SK-N-MC (cell line): ENCODE measurements at places on chromosomes 2 and 18.

DNA sequence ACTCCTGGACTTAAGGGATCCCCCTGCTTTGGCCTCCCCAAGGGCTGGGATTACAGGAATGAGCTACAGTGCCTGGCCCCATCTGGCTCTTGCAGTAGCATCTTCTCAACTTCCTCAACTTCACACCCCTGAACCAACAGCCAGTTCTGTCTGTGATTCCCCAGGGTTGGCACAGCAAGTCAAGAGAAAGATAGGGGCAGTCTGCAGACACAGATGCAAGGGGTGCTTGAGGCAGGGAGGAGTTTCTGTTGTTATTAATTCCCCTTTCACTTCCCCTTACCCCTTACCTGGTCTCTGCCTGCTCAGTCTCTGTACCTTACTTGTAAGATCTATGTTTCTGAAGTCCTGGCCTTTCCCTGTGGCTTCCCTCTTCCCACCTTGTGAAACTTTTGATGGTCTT, 54.1 kb upstream of the MEX3C start:
- no peak for DNase-seq

- DNase-seq: no peak
These were observed 61.9 kb downstream of the SPRED2 start for GRCh38 chr2:65370387-65371073.

DNA sequence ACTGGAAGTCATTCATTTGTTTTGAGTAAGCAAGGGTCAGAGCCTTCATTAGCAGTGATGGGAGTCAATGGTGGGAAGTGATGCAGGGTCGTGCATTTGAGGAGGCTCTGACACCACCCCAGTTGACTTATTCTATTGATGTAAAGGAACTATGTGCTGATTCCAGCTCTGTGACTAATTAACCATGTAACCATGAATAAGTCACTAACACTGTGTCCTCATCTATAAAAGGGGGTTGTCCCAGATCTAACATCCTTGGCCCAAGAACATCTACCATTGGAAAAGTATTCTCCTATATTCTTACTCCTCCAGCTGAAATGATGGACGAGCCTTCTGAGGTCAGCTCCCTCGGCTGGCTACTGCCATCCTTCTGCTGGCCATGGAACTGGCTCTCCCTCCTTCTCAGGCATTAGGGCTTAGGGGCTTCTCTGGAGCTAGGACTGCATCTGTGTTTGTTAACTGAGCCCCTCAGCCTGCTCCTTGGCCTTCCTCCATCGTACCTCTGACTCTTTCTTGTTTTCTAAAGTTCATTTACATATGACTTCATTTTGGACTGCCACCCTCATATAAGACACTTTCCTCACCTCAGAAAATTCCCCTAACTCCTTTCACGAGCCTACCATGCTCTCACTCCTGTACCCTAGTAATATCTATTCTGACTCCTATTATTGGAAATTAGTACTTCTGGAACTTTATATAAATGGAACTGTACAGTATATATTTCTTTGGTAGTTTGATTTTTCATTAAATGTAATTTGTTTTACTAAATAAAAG, 115.5 kb downstream of the KCTD1 start:
- DNase-seq: no peak

GRCh38 chr2:3243804-3244203, 133.8 kb downstream of the EIPR1 start:
- DNase-seq: no peak

DNA sequence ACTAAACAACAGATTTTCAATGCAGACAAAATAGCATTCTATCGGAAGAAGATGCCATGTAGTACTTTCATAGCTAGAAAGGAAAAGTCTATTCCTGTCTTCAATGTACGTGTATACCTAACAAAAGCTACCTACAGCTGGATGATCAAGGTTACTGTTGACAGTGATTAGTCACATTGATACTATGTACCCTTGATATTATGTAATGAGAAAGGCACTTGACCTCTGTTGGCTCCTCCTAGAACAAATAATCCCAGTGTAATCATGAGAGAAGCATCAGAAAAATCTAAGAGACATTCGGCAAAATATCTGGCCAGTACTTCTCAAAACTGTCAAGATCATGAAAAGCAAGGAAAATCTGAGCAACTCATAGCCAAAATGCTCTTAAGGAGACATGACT, 44.4 kb upstream of the LRRTM4 start:
- DNase-seq: no peak

GRCh38 chr2:85844486-85844885, 44.3 kb downstream of the ST3GAL5 start:
- no peak for DNase-seq

GRCh38 chr2:221104361-221104811, 467.7 kb downstream of the EPHA4 start:
- DNase-seq: no peak

DNA sequence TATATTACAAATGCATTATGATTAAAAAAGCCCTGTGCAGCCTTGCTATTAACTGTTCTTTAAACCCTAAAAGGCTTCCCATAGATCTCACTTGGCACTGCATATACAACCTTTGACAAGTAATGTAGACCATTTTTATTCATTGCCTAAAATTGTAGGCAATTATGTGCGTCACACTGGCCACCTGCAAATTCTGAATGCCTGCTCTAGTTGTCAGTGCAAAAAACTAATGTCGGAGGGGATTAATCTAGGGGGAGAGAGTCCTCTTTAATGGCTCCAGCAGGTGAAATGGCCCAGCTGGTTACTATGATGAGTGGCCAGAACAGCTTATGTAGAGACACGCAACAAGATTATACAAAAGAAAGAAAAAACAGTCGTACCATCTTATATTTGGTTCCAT, 123.2 kb downstream of the OLA1 start:
- DNase-seq: no peak

GRCh38 chr2:46917628-46918027, 2.0 kb upstream of the MCFD2 start:
- no peak for DNase-seq

DNA sequence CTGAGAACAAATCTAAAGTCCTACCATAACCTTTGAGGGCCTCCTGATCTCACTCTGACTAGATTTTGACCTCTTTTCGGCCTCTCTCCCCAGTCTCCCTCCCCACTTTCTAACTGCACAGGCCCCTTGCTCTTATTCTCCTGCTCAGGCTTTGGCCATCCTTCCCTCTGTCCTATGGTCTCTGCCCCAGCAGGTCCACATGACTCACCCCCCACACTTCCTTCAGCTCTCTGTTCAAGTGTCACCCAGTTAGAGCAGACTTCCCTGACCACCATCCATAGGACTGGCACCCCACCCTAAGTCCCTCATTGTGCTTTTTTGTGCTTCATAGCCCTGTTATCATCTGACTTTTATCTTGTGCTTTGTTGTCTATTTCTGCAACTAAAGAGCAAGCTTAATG, 41.2 kb upstream of the NT5C1B start:
- no peak for DNase-seq

DNA sequence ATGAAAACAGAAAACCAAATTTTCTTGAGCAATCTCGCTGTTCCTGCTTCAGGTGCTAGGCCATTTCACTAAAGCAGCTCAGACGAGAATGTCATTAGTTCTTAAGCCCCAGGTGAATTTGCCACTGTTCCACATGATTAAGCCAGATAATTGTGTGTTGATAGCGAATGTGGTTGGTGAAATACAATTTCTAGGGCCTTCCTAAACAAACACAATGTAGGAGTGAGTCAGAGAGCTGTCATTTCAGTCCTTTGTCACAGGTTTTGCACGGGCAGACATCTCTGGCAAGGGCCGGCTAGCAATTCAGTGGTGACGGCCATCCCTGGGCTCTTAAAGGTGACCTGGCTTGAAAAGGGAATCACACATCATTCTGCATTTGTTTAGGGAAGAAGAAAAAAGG, 170.7 kb downstream of the TMEM182 start:
- DNase-seq: no peak

DNA sequence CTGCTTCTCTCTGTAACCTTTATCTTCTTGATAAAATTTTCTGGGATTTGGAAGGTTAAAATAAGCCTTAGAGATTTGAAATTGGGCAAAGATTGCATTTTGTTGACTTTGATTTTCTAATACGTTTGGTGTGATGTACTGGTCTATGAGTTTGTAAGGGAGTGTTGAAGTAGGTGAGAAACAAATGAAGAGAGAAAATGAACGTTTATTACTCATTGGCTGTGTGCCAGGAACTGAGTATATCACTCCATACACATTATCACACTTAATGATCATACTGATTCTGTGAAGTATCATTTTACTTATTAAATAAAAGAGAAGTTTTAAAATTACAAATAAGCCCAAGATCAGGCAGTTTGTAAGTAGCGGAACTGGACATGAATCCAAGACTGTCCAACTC, 795.1 kb upstream of the ZEB2 start:
- DNase-seq: no peak

GRCh38 chr18:51195451-51196117, 1.9 kb downstream of the MEX3C start:
- DNase-seq: no peak

DNA sequence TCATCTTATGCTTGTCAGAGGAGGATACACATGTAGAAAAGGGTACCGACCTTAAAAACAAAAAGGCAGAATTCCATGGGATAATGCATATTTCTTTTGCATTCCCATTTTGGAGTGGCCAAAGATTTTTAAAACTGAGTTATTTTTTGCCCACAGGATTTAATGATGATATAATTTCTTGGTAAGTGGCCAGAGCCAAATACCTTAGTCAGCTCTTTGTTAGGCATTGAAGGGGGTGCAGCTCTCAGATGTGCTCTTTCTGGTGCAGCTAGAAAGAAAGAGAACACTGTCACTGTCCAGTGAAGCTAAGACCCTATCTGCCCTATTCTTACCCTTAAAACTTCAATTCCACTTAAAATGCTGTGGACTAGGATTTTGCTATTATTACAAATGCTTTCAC, 10.8 kb downstream of the COQ10B start:
- no peak for DNase-seq

GRCh38 chr18:40447820-40448219, 1507.2 kb upstream of the PIK3C3 start:
- DNase-seq: no peak

- no peak for DNase-seq
These were observed 39.9 kb downstream of the STK17B start for GRCh38 chr2:196131384-196131937.

DNA sequence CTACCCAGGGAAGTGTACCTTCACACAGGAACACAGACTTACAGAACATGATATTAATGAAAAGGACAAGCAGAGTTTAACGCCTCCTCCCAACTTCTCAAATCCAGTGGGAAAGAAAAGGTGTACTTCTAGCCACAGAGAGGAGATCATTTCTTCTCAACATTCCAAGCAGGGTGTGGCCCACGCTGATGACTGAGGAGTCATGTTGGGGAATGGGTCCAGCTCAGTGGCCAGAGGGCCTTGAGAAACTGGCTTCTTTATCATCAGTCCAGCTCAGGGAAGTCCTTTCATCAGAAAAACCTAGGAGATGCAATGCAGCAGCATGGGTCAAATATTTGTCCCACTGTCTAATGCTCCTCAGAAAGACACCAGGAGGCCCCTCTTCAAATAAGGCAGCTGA, 63.0 kb downstream of the RBM43 start:
- no peak for DNase-seq

- DNase-seq: no peak
These were observed 2.2 kb downstream of the RBM45 start for GRCh38 chr2:178114462-178114861.

DNA sequence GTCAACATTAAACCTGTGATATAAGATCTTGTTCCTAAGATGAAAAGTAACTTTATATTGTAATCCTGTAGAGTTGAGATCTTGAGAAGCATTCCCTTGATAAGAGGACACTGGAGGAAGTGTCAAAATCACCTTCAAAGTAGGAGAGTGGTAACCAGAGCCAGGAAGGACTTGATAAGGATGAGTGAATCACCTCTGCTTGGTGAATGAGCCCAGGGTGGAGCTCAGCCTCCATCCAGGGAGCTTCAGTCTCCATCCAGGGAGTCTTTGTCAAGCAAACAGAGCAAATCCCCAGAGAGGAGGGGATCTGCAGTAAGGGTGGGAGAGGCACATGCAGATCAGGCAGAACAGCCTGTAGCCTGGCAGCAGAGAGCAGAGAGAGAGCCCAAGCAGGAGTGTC, 167.1 kb upstream of the SIX2 start:
- no peak for DNase-seq

DNA sequence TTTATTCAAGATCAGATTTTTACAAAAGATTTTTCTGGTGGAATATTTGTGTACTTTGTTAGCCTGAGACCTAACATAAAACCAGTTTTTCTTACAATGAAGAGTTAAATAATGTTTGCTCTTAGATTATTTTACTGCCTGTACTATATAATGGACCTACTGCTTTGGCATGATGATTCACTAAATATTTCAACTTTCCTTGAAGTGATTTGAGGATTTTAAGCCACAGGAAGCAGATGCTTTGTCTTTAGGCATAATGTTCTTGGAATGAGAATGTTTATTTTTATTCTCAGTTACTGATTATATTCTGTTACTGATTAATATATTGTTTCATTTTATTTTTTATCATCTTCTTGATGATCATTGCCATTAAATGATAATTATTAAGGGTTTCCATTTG, 175.3 kb upstream of the LRP1B start:
- DNase-seq: no peak

GRCh38 chr2:240602266-240603050, 15.9 kb downstream of the CAPN10 start:
- DNase-seq: no peak

DNA sequence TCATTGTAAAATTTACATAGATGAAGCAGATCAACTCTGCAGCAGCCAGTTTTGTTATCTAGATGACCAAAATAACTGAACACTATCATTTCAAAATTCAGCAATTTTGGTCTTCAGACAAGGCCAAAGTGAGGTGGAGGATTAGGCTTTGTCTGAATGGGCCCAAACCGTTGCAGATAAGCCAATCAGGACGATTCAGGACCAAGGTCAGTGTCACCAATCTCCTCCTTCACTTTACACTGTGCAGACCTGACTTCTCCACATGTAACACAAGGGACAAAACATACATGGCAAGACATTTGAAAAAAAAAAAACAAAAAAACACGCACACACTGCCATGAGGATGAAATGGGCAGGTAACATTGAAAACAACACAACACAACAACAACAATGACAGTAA, 211.2 kb downstream of the NAPG start:
- DNase-seq: no peak

GRCh38 chr2:84944295-84944909, 26.6 kb upstream of the KCMF1 start:
- no peak for DNase-seq

DNA sequence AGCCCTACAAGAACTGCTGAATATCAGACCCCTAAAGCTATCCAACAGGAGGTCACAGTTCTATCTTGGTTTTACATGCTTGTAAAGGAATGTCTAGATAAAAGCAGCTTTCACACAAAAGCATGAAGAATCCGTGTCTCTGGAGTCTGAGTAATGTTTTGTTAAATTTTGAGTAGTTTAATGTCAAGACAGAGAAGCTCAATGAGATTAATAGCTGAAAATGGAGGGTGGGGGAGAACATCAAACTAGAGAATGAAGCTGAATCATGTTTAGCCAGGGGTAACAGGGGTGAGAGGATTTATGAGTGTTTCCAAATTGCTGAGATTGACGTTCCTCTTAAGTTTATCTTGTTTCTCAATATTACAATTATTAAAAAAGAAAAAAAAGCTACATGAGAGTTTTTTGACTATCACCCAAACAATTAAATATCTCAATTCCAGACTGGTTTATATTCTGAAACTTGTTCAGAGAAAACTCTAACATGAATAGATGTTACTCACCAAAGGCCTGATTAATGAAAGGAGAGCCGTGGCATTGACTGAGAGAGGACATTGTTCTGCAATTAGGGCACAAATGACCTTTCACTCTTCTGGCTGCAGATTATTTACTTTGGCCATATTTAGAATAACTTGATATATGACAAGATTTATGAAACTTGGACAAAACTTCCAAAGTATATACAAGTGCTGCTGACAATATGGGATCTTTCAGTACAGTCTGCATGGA, 266.4 kb upstream of the ETAA1 start:
- no peak for DNase-seq

GRCh38 chr18:25595274-25596060, 243.5 kb upstream of the ZNF521 start:
- no peak for DNase-seq
